SJCRH30 (cell line): ENCODE measurements at places on chromosomes 12 and 14. TPM values are rescaled to one million over a fixed set of nuclear protein-coding genes. Genes with fewer than 3 reads are reported as not detected.
A peak's percentile ranks its signal among the peaks of the same experiment; 100 is the strongest.

The CYP46A1 gene
- 0.08 and 0.10 TPM in 2 replicates for total RNA-seq

The PACS2 gene
- 33.4 and 43.4 TPM in 2 replicates for total RNA-seq

The CLEC2A gene
- not detected in 2 replicates for total RNA-seq

The SSPN gene
- 2.8 and 4.0 TPM in 2 replicates for total RNA-seq

DNA sequence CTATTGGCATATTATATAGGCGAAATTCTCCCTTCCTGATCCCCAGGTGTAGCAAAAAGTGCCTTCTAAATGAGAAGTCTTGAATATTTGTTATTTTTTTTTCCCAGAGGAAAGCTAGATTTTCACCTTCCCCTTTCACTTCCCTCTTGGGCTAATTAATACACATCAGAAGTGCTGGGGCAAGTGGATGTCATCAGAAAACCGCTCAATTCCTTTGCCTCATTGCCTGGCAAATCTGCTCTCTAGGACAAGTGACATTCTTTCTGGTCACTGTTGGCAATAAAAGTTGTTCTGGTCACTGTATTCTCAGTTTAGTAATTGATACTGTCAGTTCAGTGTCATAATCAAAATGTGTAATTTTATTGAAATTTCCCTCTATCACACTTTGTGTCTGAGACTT is 174.5 kb downstream of the ETNK1 start:
- H3K4me1 ChIP-seq, result no peaks in the 10 kb centered on the region
- no peak overlapping the region for H3K27ac ChIP-seq
- no peaks in the 10 kb centered on the region for H3K27me3 ChIP-seq
- no peaks in the 10 kb centered on the region for H3K36me3 ChIP-seq
- no peak for DNase-seq

- no peak for DNase-seq
- H3K36me3 ChIP-seq, result peaks cover 2% of the 10 kb centered on the region; the same call in 1 of the 2 replicates
- no peak overlapping the region for H3K27ac ChIP-seq
- H3K4me3 ChIP-seq, result no peak overlapping the region
- peaks cover 2% of the 10 kb centered on the region; the same call in 1 of the 2 replicates for H3K4me1 ChIP-seq
These were observed 397.7 kb upstream of the RGS6 start for GRCh38 chr14:71534506-71534905.

DNA sequence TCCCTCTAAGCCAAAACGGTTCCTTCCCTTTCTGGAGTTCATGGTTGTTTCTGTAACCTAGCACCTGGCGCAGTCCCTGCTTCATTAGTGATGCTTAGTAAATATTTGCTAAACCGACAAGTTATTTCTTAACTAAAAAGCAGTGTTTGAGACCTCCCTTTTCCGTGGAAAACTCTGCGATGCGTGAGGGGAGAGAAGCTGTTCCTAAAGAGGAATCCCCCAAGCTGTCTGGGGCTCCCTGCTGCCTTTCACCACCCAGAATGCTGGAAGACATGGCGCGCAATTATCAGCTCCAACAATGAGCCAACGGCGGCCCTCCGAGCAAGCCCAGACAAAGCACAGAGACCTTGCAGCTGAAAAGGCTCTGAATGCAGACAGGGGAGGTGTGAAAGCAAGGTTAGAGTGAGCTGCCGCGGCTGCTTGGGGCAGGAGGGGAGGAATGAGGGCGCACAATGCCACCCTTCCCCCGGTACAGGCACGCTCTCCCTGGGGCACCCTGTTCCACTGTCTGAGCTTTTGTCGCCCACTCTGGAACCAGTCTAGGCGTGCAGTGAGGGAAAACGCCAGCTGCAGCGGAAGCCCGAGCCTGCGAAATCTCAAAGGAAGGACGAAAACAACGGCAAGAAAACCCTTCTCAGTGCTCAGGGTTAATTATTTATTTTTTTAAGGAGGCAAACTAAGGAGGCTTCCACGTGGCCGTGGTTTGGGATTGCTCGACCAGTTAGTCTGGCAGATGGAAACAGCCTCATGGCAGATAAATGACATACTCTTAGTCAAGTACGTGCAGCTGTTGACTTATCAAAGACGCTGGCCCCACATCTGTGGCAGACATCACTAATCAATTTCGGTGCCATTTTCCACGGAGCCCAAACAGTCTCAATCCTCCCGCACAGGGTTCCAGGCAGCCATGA is 66.3 kb downstream of the RBM19 start:
- H3K4me3 ChIP-seq, result peak overlapping the region; percentile 53
- no peaks in the 10 kb centered on the region for H3K27me3 ChIP-seq
- H3K36me3 ChIP-seq, result no peaks in the 10 kb centered on the region; the same call in 1 of the 2 replicates
- H3K27ac ChIP-seq, result peak overlapping the region; percentile 99
- peak; percentile 89 for DNase-seq

GRCh38 chr12:85920324-85920947 is 46.3 kb downstream of the NTS start:
- no peaks in the 10 kb centered on the region for H3K36me3 ChIP-seq
- H3K27ac ChIP-seq, result no peak overlapping the region
- no peak overlapping the region for H3K4me3 ChIP-seq
- no peaks in the 10 kb centered on the region for H3K27me3 ChIP-seq

GRCh38 chr12:104131609-104132008 is 6.4 kb downstream of the NFYB start:
- DNase-seq, result no peak
- 0 out of 2 replicates have a peak, but pooled peaks cover 9% of the 10 kb centered on the region for H3K4me1 ChIP-seq
- no peak overlapping the region; the same call in 1 of the 2 replicates for H3K27ac ChIP-seq
- peaks cover 52% of the 10 kb centered on the region for H3K36me3 ChIP-seq

GRCh38 chr14:59632381-59632780 is 55.8 kb upstream of the CCDC175 start:
- no peak overlapping the region for H3K4me3 ChIP-seq
- H3K27ac ChIP-seq, result no peak overlapping the region
- H3K36me3 ChIP-seq, result no peaks in the 10 kb centered on the region
- DNase-seq, result peak; percentile 42
- no peaks in the 10 kb centered on the region for H3K27me3 ChIP-seq
- no peaks in the 10 kb centered on the region for H3K4me1 ChIP-seq

GRCh38 chr14:99447739-99448138 is 32.9 kb downstream of the SETD3 start:
- H3K27ac ChIP-seq, result no peak overlapping the region
- no peak for DNase-seq
- no peaks in the 10 kb centered on the region for H3K27me3 ChIP-seq
- H3K4me3 ChIP-seq, result no peak overlapping the region

DNA sequence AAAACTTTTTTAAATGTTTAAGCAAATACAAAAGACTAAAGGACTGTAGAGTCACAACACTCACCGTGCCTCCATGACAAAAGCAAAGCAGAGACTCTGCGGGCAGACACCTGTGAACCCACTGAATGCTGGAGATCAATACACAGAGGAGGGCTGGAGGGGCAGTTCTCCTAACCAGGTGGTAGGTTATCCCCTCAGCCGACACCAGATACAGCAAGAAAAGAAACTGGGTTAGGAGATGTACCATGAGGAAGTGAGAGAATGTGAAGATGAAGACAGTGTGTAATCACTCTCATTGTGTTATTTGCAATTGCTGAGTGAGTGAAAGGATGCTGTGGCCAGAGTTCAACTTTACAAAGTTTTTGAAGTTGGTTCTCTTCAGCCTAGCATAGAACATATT is 480.3 kb downstream of the BCL11B start:
- no peaks in the 10 kb centered on the region for H3K27me3 ChIP-seq
- H3K4me3 ChIP-seq, result no peak overlapping the region
- H3K36me3 ChIP-seq, result no peaks in the 10 kb centered on the region
- H3K27ac ChIP-seq, result no peak overlapping the region
- no peak for DNase-seq

DNA sequence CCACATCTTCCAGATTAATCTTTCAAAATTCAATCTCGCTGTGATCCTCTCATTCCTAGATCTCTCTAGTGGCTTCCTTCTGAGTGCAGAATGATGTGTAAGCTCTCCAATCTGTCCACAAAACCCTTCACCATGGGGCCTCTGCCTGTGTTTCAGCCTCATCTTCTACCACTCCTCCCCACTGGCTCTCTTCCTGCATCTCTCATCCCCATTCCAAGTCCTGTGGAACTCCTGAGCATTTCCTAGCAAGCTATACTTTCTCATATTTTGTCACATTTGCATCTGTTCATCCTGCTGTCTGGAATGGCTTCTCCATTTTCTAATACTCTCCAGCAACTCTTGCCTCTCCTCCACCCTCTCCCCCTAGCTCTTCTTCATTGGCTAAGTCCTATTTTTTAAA is 242.0 kb upstream of the DAAM1 start:
- no peaks in the 10 kb centered on the region for H3K4me1 ChIP-seq
- H3K36me3 ChIP-seq, result no peaks in the 10 kb centered on the region
- H3K4me3 ChIP-seq, result no peak overlapping the region
- H3K27ac ChIP-seq, result no peak overlapping the region
- no peaks in the 10 kb centered on the region for H3K27me3 ChIP-seq
